ENCODE measurements at places on chromosomes 1 and 21.

- no peak for DNase-seq
These were observed 7.8 kb downstream of the AHCTF1 start for GRCh38 chr1:246923900-246924299.

- no peak for DNase-seq
These were observed 40.9 kb upstream of the SLC6A9 start for GRCh38 chr1:44072204-44072603.

DNA sequence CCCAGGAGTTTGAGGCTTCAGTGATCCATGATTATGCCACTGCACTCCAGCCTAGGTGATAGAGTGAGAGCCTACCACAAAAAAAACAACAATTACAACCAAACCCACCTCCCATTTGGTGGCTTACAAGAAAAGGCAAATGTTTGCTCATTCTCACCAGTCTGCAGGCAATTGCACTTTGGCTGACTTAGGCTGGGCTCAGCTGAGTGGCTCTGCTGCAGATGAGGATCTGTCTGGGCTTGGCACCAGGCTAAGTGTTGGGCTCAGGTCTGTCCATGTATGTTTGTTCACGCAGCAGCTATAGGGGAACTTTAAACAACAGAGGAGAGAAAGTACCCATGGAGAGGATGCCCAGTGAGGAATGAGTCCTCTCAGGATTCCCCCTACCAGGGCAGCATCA, 28.0 kb upstream of the COA6 start:
- no peak for DNase-seq

DNA sequence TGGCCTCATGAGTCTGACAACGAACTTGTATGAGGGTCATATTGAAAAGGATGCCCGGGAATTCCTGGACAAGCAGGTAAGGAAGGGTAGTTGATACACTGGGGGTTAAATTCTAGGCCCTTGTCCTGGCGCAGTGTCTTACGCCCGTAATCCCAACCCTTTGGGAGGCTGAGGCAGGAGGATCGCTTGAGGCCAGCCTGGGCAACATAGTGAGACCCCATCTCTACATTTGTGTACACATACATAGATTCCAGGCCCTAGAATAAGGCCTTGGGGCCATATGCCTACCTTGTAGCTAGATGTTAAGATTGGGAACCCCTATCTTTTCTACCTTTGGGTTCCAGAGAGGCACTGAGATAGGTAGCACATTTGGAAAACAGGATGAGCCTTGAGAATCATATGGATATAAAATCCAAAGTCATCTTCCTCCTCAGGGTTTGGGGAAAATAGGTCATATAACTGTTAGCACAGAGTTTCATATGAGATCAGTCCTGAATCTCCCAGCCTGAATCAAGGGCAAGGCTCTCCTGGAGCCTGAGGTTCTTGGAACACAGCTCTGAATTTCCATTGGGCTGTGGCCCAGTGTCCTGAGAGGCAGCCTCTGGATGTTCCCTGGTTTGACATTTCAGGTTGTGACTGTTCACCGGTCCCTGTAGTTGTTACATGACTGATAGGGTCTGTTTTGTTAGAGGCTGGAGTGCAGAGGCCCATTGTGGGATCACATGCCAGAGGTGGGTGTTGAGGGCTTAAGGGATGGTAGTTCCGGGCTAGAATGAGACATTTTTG, 104.4 kb downstream of the PIK3R3 start:
- DNase-seq = peak; percentile 50

DNA sequence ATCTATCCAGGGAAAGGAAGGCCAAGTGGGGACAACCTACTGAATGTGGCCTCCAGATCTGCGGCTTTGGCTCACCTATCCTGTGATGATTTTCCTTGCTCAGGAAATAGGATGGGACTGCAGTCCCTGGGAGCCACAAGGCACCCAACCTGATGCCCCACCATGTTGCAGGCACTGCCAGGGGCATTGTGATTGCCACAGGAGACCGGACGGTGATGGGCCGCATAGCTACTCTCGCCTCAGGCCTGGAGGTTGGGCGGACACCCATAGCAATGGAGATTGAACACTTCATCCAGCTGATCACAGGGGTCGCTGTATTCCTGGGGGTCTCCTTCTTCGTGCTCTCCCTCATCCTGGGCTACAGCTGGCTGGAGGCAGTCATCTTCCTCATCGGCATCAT, 11.8 kb downstream of the ATP1A2 start:
- no peak for DNase-seq

- no peak for DNase-seq
These were observed 24.4 kb downstream of the RCAN1 start for GRCh38 chr21:34590520-34590919.

- no peak for DNase-seq
These were observed 80.2 kb upstream of the CHODL start for GRCh38 chr21:18164483-18164882.

DNA sequence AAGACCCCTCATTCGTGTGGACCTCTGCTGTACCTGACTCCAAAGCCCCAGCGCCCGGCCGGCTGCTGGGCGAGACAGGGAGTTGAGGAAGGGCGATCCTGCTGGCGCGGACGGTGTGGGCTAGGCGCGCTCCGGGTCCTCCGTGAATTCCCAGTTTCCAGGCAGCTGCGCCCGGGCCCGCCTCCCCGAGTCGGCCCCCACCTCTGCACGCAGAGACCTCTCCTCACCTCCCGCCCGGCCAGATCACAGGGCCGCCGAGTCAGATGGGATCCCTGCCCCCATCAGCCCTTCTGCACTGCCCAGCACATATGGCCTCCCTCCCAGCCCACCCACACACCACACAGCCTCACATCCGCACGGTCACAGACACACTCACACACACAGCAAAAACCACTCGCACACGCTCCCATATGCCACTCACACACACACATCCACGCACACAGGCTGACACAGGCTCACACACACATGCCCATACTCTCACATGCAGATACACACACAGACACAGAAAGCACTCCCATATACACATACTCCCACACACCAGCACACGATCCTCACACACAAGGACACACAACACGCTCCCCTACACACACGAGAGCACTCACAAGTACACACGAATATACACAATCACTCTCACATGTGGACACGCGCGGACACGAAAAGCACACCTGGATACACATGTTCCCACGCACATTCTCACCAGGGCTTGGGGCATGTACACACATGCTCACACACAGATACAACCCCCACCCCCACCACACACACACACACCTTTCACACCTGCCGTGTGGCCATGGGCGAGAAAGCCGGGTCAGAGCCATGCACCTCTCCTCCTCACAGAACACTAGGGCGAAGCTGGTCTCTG, 7.2 kb upstream of the GUCA2B start:
- no peak for DNase-seq

DNA sequence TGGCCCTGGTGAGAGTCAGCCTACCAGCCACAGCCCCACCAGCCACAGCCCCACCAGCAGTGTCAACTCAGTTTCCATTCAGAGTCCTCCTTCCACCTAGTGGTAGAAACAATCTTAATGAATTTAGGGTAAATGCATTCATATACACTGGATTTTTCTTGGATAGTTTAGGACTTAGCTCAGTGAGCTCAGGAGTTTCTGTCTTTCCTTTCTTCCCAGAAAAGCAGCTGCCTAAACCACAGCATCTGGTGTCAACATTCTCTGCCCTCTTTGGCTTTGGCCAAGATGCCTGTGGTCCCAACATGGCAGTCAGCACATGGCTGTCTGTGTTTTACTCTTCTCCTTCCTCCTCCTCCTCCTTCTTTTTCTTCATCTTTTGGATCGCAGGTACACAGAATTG, 94.0 kb downstream of the CLIC6 start:
- DNase-seq = no peak

DNA sequence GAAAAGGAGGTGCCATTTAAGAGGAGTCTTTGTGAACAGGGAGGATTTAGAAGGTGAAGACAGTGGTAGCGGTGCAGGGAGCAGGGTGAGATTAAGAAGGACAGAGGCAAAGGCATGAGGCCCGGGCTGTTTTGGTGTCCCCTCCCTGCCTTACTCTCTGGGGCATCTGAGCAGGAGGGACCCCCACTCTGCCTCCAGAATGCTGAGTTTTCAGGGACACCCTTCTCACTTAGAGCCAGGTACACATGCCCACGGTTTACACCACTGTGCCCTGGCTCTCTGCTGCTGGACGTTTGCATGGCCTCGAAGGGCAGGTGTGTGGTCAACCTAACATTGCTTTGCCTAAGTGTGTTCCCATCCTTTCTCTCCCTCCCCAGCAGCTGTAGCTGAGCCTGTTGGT, 20.5 kb upstream of the PARP1 start:
- no peak for DNase-seq

DNA sequence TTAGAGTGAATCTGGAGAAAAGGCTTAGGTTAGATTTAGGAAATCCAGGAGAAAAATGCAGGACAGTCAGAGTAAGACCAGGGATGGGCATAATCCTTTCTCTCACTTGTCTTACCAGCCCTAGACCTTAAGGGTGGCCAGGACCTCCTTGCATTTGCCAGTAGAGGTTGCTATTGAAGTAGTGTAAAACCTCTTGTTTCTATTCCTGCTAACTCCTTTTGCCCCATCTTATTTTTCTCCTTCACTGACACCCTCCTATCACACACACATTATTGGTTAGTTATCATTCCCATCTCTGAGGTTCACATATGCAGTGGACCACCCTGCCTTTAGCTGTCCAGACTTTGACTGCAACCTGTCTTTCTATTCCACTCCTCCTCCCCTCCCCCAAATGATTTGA, 75.0 kb upstream of the MACF1 start:
- DNase-seq = no peak

DNA sequence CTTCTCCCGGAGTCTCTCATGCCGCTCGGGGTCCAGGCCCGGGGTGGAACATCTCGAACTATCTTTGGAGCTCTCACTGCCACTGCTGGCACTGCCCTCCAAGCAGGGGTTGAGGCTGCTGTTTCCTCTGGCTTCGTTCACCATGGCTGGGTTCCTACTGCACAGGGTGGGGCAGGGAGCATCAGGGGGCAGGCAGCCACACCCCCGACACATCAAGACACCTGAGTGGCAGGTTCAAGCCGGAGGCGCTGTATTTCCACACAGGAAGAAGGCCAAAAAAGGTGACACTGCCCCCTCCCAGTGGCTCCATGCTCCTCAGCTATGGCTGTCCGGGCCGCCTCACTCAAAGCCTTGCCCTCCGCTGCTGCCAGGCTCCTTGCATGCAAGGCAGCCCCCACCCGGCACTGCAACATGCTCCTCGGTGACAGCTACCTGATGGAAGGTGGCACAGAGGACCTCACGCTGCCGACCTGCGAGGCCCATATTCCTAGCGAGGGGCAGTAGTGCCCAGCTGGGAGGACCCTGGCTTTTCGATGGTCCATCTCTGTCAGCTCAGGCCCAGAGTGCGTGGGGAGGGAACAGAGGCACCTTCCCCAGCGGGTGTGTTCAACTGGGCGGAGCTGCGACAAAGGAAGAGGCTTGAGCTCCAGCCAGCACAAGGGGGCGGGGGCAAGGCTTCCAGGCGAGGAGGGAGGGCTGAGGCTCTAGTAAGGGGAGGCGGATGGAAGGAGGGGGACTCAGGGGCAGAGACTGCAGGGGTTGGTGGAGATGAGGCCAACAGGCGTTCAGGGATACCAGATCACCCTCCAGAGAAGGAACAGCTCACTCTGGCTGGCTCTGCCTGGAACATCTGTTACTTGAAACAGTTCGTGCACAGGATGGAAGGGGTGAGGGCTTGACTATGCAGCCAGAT, 2.5 kb downstream of the MTHFR start:
- DNase-seq = peak; percentile 96

GRCh38 chr1:163315773-163316374, 5.9 kb upstream of the NUF2 start:
- no peak for DNase-seq

- no peak for DNase-seq
These were observed 10.9 kb upstream of the SSBP3 start for GRCh38 chr1:54417123-54417522.

- DNase-seq = no peak
These were observed 605.3 kb downstream of the KCNT2 start for GRCh38 chr1:196002906-196003305.

- DNase-seq = no peak
These were observed 29.4 kb downstream of the MIER1 start for GRCh38 chr1:66954208-66954607.

DNA sequence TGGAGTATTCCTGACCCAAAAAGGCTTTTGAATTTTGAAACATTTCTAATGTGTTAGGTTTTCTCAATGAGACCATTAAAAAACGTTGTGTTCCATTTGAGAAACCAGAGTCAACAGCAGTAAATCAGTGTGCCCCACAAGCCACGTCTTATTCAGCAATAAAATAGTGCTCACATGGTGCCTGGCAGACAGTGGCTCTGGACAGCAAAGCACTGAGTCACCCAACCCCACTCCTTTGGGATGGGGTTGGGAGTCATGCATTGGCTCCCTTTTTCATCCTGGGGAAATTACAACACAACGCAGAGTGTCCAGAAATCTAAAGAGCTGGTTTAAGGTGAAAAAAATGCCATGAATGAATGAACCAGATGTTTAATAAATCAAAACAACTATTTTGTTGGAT, 46.5 kb downstream of the KCNJ15 start:
- DNase-seq = peak; percentile 52

DNA sequence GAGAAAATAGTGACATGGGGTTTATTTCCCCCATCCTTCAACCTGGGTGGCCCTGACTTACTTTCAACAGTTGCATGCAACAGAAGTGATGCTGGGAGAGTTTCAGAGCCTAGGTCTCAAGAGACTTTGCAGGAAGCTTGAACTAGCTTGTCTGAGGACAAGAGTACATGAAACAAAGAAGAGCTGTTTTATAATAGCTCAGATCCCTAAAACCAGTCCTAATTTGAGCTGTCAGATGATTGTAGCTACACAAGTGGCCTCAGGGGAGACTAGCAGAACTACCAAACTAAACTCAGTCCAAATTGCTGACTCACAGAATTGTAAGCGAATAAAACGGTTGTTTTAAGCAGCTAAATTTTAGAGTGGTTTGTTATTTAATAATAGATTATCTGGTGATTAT, 17.1 kb downstream of the RC3H1 start:
- DNase-seq = no peak

DNA sequence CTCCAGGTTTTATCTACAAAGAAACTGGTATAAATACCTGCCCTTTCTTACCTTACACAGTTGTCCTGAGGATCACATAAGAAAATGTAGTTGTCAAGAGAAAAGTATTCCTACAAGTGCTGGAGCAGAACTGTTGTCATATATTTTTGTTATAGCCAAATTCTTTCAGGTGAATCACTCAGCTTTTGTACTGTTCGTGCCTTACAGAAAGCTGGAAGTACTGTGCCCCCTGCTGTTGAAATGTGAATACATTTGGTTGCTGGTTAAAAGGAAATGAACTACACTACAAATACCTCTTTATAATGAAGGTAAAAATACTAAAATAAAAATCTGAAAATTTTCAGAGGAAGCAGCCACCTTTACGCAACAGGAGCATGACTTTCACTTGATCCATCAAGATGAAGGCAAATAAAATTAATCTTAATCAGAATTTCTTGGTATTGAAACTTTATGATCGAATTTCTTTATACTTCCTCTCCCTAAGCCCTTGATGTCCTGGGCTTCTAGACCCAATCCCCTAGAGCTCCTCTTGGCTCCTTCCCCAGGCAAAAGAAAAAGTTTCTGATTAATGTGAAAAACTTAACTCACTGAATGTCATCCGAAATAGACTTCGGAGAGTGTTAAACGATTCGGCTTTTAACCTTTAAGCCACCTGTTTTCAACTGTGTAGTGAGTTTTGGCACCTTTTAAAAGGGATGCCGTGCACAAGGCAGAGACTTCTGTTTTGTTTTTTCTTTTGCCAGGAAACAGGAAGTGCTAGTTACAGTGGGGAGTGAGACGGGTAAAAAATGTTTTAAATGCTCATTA, 12.5 kb downstream of the CHML start:
- DNase-seq = no peak
